ENCODE measurements at places on chromosomes 3 and 15. TPM values are rescaled to one million over a fixed set of nuclear protein-coding genes. Genes with fewer than 3 reads are reported as not detected.

Gene CEMIP
- total RNA-seq: 0.09 TPM

Gene ZNF385D
- total RNA-seq: 1.5 TPM

Gene NEK11
- 1.3 TPM for total RNA-seq

Gene PPP1R14D
- total RNA-seq: not detected

Gene PTX3
- total RNA-seq: 0.11 TPM

Gene PARP3
- total RNA-seq: 1.3 TPM

Gene GOLGA6B
- total RNA-seq: 0.33 TPM

Gene THSD4
- total RNA-seq: 5.5 TPM

Gene RHCG
- 0.31 TPM for total RNA-seq

Gene SLC9A9
- 0.48 TPM for total RNA-seq

Gene SKOR1
- 0.13 TPM for total RNA-seq

Gene MORC1
- total RNA-seq: not detected

Gene CCDC39
- 0.79 TPM for total RNA-seq

Gene ROBO2
- total RNA-seq: 2.0 TPM

Gene NISCH
- 104 TPM for total RNA-seq

Gene HAPLN3
- total RNA-seq: 42.4 TPM

Gene TRIM42
- not detected for total RNA-seq

Gene ANKRD34C
- total RNA-seq: not detected

Gene ITIH1
- not detected for total RNA-seq

Gene SERINC4
- total RNA-seq: 0.17 TPM

Gene EPHA6
- 0.48 TPM for total RNA-seq

Gene CD80
- not detected for total RNA-seq

Gene ALDH1A3
- total RNA-seq: 9.2 TPM

Gene MCF2L2
- total RNA-seq: 6.4 TPM

Gene EPHB3
- total RNA-seq: 1.0 TPM

Gene FAM107A
- total RNA-seq: 0.13 TPM

Gene ENTPD3
- not detected for total RNA-seq

Gene IL20RB
- total RNA-seq: 1.5 TPM

Gene TM6SF1
- total RNA-seq: 0.96 TPM
